ENCODE measurements at places on chromosomes 12 and 14. TPM values are rescaled to one million over a fixed set of nuclear protein-coding genes. Genes with fewer than 3 reads are reported as not detected.

Gene HCAR2
- 26.2 TPM for total RNA-seq

Gene OR4E2
- total RNA-seq = not detected

- DNase-seq = no peak
These were observed 1084.7 kb downstream of the SLC6A15 start for GRCh38 chr12:83827860-83828259.

- no peak for DNase-seq
These were observed 84.1 kb downstream of the BCL11B start for GRCh38 chr14:99187858-99188257.

- no peak for DNase-seq
These were observed 138.5 kb downstream of the KTN1 start for GRCh38 chr14:55718551-55718950.

Gene STAB2
- 1.4 TPM for total RNA-seq

Gene FOS
- total RNA-seq = 302 TPM
